GF-D8 (cell line): ENCODE measurements at places on chromosomes 2 and 18.

GRCh38 chr2:95346231-95346737 lies 49.1 kb downstream of the KCNIP3 start:
- DNase-seq: no peak

DNA sequence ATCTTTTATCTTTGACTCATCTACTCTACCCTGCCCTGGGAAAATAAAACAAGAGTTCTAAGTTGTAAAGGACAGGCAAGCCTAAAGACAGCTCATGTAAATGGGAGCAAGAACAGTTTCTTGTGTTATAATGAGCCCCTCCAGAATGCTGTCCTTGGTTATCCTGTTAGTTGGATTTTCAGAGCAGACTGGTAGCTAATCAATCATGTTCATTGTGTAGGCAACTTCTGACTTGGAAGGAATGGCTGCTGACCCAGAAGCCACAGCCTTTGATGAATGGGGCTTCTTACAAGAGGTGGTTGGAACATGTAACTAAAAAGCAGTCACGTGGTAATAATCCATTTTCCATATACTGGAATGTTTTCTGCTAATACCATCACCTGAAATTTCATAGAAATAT lies 254.2 kb downstream of the AGPS start:
- DNase-seq: no peak

GRCh38 chr2:51329512-51329911 lies 297.6 kb upstream of the NRXN1 start:
- DNase-seq: no peak

- DNase-seq: no peak
Measured at GRCh38 chr18:59799383-59800015, 100.3 kb upstream of the PMAIP1 start.

DNA sequence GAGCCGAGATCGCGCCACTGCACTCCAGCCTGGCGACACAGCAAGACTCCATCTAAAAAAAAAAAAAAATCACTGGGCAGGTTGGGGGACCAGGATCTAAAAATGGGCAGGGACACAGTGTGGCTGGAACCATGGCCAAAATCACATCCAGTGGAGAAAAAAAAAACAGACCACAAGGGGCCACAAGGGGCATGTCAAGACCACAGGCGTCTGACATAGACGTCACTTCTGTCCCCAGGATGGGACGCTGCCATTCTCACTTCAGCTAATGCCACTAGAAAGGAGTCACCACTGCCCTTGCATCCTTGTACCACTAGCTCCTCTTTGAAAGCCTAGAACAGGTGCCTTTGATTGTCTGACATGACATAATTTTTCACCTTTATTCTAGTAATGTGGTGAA lies 2.5 kb upstream of the POMC start:
- no peak for DNase-seq

DNA sequence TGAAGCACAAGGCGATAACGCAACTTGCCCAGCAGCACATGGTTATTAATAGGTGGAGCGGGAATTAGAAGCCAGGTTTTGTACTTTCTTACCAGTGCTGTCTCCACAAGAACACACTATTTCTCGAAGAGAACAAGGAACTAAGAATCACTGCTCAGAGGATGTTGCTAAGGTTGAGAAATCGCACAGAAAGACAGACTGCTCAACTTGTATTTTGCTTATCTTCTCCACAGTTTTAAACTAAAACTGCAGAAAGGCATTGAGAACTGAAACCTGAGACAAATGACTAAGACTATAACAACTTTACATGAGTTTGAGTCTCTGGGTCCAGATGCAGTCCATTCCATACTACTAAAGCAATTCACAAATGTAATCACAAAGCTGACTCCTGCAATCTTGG lies 6.2 kb downstream of the PRKD3 start:
- DNase-seq: no peak

GRCh38 chr2:232854082-232854481 lies 16.0 kb upstream of the SNORC start:
- no peak for DNase-seq

DNA sequence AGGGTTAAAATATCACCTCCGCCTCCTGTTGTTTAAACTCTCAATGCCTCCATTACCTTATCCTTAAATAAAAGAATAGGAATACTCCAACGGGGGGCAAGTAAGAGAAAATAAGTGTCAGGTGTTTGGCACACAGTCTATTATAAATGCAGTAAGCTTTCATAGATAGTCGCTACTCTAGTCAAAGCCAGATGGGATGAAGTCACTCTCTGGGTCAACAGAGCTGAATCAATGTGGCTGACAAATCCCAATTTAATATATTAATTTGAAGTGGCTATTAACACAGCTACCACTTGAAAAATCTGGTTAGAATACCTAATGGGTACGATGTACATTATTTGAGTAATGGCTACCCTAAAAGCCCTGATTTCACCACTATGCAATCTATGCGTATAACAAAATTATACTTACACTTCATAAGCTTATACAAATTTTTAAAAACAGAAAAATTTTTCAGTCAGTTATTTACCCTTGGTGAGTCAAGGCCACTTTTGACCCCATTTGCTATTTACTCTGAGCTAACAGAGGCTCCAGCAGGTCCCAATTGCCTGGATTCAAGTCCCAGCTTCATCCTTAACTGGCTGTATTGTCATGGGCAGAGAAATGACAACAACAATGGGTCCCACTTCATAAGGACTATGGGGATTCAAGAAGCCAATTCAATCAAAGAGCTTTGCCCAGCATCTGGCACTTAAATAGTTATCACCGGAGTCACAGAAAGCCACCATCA lies 167.5 kb upstream of the PID1 start:
- DNase-seq: no peak

GRCh38 chr2:86552889-86553288 lies 10.4 kb downstream of the CHMP3 start:
- DNase-seq: no peak

DNA sequence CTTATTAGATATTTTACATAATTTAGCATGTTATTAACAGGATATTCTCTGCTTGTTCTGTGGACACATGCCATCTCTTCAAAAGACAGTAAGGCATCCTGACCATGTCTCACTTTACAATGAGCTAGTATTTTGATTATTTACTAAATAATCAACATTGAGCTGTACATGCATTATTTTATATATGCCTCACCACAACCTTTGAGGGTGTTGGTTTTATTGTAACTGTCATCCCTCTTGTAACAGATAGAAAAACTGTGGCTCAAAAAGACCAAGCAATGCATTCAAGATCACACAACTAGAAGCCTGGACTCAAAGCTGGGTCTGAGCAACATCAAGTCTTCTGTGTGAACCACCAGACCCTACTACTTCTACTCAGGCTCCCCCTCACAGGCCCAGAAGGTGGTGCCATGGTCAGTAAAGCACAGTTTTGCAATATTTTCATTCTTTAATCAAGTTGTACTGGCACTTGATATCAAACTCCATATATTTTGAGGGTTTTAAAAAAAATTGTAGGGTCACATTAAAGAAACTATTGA lies 105.1 kb upstream of the ARL5A start:
- no peak for DNase-seq

- DNase-seq: no peak
Measured at GRCh38 chr2:226531061-226531810, 268.4 kb downstream of the IRS1 start.

- no peak for DNase-seq
Measured at GRCh38 chr2:119659601-119660342, 19.2 kb upstream of the TMEM177 start.
